NCI-H1092 treated with DMSO at 0.1 percent for 48 hours (cell line): ENCODE measurements at places on chromosomes 2 and 18.

- no peak for DNase-seq
These were observed 41.6 kb downstream of the NDC80 start for GRCh38 chr18:2612996-2613395.

DNA sequence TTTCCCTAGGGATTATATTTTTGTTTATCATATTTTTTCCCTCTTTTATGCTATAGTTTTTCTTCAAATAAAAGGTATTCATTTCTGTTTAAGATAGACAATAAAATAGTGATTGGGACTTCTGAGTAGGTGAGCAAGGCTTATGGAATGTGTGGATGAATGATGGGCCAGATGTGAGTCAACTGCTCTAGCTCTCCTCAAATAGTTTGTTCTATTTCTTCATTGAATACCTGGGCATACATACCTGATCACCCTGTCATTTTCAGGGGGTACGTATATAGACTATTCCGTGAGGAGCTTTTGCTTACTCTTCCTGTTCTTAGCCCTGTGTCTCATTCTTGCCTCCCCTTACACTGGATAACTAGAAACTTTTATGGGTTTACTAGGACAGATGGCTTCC is 41.9 kb downstream of the BABAM2 start:
- no peak for DNase-seq

DNA sequence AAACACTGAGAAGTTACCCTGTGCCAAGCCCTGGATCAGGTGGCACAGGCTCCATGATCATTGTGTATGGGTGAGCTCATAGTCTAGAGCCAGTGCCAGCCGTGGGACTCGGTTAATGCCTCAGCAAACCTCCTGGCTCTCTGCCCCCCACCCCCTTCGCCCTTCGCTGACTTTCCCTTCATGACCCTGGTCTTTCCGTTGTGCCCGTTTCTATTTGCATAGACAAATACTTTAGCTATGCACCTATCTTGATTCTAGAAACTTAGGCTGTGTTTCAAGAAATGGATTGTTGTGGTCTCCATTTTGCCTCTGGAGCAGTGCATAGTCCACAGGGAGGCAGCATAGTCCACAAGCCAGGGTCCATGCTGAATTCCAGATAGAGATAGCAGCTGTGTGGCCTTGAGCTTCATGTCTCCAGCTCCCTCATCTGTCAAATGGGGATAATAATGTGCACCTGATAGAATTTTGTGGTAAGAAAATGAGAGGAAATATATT is 44.8 kb upstream of the KDM3A start:
- DNase-seq, result peak; percentile 49

DNA sequence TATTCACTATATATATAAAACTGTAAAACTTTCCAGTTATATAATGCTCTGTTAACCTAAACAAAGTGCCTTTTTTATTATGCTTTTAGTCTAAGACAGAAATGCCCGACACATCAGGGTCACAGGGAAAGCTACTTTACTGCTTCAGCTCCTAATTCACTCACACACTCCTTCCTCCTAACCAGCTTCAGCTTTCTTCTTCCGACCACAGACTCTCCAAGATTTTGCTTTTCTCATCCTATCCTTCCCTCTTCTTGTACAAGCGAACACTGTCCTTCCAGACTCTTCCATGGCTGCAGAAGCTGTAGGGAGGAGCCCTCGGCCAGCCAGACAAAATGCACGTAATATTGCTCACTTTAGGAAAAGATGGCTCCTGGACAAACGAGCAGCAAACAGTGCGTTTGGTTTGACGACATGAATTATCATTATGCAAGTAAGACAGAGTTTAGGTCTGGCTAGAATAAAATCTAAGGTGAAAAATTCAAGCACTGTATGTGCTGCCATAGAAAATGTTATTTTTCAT is 47.5 kb upstream of the HNRNPA3 start:
- DNase-seq, result peak; percentile 65

DNA sequence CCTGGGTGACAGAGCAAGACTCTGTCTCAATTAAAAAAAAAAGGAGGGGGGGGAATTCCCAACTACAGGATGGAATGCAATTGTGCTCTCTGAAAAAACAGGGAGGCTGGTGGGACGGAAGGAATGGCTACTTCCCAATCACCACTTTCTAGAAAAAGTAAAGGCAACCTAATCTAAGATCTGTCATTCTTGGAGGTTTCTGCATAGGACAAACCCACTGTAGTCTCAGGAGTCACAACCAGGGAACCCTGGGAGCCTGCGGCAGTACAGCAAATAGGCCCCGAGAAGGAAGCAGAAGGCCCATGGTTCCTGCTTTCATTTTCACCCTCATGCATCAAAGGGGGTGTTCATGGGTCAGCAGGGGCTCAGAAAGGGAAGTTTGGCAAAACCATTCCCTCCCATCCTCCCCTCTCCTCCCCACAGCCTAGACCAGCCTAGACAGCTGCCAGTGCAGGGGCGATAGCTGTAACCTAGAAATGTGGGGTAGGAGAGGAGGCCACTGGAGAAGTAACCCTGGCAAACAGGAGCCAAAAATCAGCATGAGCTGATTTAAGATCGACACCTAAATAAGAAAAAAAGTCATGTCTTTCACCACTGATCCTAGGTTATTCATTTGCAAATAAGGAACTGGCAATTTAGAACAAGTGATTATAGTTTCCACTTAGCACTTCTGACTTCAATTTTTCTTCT is 48.0 kb downstream of the TRABD2A start:
- DNase-seq, result no peak

DNA sequence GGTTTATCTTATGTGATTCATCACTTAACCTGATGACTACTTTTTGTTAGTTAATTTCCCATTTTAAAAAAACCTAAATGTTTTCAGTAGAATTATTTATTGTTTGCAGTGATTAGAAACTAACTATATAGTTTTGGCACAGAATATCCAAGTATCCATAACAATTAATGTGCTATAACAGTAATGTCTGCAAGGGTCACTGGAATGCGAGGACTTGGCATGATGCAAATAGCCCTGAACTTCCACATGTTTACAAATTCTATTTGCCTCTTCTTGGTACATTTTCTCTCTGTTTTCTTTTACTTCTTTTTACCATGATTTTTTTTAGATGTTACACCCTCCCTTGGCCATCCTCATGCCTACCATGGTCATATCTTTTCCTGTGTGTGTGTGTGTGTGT is 49.3 kb upstream of the GALNT3 start:
- DNase-seq, result peak; percentile 81

GRCh38 chr18:28735731-28736130 is 558.8 kb upstream of the CDH2 start:
- no peak for DNase-seq

GRCh38 chr18:8253944-8254343 is 355.3 kb upstream of the RAB12 start:
- DNase-seq, result no peak

DNA sequence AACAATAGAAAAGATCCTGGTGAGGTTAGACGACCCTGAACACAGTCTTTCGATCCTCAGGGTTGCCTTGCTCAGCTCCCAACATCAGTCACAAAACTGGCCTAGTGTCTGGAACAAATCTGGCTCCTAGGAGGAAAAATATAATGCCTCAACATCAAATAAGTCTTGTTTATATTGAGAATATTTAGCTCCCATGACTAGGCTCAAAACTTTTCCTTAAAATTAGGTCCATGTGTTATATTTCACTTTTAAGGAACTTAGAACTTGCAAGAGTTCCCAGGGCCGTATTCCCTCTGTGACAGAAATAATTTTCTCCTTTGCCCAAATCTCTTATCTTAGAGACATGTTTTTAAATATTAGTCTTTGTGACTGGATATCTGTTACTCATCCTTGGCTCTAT is 819.7 kb upstream of the ZEB2 start:
- DNase-seq, result no peak

DNA sequence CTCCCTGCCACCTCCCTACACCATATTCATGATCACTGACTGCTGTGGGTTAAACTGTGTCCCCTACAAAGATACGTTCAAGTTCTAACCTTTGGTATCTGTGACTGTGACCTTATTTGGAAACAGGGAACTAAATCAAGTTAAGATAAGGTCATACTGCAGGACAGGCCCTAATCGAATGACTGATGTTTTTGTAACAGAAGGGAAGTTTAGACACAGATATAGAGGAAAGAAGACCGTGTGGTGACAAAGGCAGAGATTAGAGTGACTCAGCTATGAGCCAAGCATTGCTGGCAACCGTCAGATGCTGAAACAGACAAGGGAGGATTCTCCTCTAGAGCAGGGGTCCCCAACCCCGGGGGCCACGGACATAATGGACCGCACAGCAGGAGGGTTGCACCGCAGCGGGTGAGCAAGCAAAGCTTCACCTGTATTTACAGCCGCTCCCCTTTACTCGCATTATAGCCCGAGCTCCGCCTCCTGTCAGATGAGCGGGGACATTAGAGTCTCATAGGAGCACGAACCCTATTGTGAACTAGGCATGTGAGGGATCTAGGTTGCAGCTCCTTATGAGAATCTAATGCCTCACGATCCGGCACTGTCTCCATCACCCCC is 28.9 kb upstream of the RNF152 start:
- no peak for DNase-seq

DNA sequence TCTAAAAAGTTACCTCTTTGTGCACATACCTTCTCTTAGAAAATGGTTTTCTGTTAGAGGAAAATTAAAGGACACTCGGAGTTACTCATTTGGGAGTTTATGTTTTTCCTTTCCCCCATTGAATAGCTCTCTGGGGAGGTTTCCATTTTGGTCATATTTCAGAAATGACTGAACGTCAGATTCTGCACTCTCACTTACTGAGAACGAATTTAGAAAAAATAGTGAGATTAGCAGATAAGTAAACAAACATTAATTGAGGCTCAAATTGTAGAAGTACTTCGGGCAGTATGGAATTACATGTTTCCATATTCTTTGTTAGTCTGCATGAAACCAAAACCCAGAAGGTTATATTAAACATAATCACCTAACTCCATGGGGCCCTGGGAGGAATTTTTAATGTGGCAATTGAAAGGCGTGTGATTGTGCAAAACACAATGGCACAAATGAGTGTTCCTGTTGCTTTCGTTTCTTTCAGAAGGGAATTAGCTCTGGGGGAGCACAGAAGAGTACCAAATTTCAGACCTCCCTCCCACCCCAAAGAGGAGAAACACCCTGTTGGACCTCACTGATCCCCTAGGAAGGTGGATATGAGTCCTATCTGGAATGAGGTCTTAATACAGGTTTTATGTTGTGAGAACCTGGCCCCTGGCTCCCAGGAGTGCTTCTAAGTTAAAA is 212.3 kb downstream of the BCL2 start:
- no peak for DNase-seq

GRCh38 chr2:217746808-217747207 is 256.0 kb downstream of the TNS1 start:
- DNase-seq, result no peak

DNA sequence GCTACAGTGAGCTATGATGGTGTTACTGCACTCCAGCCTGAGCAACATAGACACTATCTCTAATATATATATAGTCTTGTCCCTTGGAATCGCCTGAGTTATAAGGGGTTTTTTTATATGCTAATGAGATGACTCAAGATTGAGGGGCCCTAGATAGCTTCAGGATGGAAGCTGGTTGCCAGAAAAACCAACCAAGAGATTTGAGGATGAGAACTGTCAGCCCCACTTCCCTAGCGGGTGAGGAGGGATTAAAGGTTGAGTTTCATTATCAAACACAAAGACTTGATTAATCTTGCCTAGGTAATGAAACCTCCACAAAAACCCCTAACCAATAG is 12.6 kb upstream of the GALM start:
- no peak for DNase-seq

- DNase-seq, result peak; percentile 54
These were observed 436.4 kb downstream of the DCDC2C start for GRCh38 chr2:4139731-4140130.

DNA sequence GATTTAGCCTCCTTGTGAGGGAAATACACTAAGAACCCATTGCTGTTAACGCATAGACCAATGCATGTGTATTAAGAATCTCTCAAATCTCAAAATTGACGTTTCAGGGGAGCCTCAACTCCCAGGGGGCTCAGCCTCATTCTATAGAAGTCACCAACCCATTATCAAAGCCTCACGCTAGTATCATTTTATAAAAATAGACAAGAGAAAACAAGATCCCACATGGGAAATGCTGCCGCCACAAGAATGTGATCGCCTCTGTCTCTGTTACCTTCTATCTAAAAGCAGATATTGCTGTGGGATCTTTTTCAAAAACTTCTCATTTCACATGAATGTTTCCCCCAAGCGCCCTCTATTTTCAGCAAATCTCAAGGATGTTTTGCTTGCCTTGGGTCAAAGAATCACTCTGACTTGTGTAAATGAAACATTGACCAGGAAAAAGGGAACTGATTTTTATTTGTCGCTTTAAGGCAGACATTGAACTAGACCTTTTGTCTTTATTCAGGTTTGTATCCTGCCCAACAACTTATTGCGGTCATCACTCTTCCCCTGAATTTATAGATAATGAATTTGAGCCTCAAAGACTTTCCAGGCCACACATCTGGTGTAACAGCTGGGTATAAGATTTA is 679.0 kb upstream of the ID2 start:
- no peak for DNase-seq

DNA sequence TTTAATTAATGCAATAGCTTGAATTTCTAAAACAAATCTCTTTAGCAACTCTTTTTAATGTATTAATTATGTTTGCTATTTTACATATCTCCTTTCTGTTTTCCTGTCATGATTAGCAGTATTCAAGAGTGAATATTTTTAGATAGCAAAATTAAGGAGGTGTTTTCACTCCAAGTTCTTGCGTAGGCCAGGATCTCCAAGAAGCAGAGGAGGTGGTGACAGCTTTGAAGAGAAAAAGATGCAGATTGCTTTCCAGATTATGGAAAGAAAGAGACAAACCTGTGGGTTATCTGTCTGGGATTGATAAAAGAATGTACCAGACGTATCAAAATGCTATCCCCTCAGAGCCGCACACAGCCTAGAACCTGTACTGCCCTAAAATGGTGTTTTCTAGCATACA is 163.5 kb upstream of the FAM98A start:
- DNase-seq, result no peak

DNA sequence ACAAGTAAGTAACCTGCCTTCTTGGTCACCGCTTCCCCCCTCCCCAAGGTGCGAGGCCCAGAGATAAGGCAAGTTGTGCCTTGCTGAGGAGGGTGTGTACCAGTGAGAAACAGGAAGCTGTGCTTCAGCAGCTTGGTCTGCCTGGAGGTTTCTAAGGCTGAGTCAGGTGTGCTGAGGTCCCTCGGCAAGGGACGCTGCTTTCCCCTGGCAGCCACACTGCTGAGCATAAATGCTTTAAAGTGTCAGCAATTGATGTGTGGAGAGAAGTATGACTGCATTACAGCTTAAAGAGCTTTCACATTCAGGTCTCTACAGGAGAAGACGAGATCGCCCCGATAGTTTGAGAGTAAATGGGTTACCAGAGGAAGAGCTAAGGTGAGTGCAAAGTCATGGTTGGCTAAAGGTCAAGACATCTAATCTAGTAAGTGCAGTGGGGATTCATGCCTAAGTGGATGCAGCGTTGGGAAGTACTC is 86.9 kb downstream of the LIMS1 start:
- peak; percentile 81 for DNase-seq

GRCh38 chr18:13501891-13502290 is 224.5 kb downstream of the FAM210A start:
- no peak for DNase-seq

GRCh38 chr2:65491381-65491905 is 59.0 kb upstream of the SPRED2 start:
- no peak for DNase-seq
